ENCODE measurements at places on chromosomes 7 and 10.

- no peak for DNase-seq
Measured at GRCh38 chr7:112172870-112173567, 33.2 kb downstream of the DOCK4 start.

- no peak for DNase-seq
Measured at GRCh38 chr7:145293228-145293701, 457.4 kb upstream of the TPK1 start.

DNA sequence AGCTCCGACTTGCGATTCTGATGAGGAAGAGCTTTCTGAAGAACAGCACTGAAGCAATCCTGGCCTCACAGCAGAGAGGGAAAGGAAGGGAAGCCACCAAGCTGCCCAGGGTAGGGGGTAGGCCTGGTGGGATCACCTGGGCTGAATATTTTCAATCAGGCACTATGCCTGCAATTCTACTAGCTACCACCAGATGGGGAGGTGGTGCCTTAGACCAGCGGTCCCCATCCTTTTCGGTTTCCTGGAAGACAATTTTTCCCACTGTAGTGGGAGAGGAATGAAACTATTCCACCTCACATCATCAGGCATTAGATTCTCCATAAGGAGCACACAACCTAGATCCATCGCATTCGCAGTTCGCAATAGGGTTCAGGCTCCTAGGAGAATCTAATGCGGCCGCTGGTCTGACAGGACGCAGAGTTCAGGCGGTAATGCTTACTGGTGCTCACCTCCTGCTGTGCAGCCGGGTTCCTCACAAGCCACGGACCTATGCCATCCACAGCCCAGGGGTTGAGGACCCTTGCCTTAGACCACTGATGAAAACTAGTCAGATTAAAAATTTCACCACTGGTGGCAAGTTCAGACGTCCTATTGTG, 2.7 kb downstream of the LRRC20 start:
- no peak for DNase-seq

DNA sequence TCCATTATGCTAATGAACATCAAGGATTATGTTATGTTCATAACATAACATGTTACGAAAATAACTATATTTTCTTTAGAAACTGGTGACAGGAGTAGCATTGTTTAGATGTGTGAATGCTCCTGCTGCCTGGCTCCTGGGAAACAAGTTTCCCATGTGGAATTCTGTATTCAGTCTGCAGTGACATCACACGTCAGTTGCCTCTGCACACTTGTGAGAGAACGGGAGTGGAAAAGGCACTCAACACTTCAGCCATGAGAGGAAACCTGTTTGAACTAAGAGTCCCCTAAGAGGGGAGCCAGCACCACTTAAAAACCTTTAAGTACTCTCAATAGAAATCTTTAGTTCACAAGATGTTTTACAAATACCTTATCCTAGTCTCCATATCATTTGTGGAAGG, 140.3 kb upstream of the FAM20C start:
- DNase-seq: no peak

DNA sequence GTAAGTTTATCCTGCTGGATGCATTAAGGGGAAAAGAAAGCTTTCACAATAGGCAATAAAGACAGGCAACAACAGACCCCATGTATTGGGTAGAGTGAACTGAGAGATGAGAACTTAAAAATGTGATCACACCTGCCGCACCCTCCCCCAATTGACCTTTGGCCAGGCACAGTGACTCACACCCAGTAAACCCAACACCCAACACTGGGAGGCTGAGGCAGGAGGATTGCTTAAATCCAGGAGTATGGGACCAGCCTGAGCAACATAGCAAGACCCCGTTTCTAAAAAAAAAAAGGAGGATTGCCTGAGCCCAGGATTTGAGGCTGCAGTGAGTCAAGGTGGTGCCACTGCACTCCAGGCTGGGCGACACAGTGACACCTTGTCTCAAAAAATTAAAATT, 86.9 kb downstream of the MPP7 start:
- no peak for DNase-seq

- DNase-seq: no peak
Measured at GRCh38 chr10:110540031-110540430, 27.5 kb upstream of the SMC3 start.

DNA sequence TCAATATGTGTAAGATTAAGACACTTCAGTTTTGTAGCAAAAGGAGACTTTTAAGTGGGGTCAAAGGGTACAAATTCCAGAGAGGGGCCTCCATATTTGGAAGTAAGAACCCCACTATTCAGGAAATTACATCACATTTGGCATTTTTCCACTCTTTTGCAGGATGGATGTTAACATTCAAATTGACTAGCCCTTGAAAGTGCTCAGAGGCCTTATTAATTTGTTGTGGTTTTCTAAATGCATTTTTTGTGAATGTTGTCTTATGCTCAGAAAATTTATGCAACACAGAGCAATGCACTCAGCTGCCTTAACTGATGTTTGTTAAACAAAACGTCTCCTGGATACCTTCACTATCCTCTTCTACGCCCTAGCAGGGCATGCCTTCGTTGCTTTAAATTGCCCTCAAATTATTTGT, 50.9 kb upstream of the PDLIM1 start:
- DNase-seq: no peak

DNA sequence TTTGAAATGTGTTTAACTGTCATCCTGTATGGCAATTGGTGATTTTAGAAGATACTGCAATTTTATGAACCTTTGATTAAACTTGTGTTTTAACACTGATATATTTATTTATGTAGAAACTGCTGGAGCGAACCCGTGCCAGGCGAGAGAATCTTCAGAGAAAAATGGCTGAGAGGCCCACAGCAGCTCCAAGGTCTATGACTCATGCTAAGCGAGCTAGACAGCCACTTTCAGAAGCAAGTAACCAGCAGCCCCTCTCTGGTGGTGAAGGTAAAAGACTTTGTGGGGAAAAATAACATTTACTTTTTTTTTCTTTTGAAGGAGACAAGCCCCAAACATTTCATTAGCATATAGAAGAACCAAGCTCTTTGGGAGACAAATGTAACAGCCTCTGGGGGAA, 6.5 kb downstream of the ANLN start:
- no peak for DNase-seq

DNA sequence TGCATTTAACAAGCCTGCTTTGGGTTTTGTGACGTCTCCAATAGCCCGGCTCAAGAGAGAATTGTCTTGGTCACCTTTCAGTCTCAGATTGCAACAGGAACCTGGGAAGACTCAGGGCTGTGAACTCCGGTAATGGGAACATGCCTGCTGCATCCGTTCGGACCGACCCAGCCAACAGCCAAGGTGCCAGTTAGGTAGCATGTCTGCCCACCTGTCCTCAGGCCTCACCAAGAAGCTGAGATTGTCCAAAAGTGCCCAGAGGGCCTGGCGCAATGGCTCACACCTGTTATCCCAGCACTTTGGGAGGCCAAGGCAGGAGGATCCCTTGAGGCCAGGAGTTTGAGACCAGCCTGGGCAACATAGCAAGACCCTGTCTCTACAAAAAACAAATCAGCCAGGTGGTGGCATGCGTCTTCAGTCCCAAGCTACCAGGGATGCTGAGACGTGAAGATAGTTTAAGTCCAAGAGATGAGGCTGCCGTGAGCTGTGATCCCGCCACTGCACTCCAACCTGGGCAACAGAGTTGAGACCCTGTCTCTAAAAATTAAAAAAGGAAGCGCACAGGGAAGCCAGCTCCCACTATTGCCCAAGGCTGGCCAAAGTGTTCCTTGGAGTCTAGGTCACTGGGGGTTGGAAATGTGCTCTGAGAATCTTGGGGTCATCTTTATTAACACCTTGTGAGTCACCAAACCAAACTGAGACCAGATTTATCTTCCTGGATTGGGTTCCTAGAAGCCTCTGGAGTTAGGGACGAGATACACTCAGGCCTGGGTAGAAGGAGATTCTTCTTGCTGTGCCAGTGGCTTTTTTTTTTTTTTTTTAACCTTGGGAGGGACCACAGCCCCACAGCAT, 26.9 kb downstream of the BAG3 start:
- no peak for DNase-seq

- no peak for DNase-seq
Measured at GRCh38 chr10:113527211-113527906, 25.5 kb upstream of the HABP2 start.

DNA sequence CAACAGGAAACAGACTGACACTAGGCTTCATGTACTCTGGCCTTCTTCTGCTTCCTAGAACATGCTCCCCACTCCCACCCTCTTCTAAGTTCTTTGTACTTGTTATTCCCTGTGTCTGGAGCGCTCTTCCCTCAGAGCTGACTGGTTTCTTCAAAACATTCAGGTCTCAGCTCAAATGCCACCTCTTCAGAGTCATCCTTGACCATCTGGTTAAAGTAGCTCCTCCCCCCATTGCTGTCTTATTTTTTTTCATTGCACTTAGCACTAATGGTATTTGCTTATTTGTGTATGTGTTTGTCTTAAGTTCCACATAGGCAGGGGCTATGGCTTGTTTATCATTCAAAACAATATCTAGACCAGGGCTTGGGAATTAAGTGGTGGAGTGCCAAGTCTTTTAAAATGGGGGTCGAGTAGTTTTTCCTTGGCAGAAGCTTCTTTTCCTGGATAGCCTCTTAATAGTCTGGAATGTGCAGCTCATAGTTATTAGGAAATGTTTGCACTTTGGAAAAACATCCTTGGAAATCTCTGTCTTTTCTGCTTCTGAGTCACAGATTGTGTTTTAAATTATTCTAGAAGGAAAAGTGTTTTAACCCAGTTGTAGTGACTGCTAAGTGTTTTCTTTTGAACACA, 60.0 kb downstream of the RALA start:
- DNase-seq: no peak

- no peak for DNase-seq
Measured at GRCh38 chr10:113057948-113058522, 108.0 kb downstream of the TCF7L2 start.
